Activated naive CD4-positive, alpha-beta T cell (primary cell): ENCODE measurements at places on chromosomes 5 and 9.

DNA sequence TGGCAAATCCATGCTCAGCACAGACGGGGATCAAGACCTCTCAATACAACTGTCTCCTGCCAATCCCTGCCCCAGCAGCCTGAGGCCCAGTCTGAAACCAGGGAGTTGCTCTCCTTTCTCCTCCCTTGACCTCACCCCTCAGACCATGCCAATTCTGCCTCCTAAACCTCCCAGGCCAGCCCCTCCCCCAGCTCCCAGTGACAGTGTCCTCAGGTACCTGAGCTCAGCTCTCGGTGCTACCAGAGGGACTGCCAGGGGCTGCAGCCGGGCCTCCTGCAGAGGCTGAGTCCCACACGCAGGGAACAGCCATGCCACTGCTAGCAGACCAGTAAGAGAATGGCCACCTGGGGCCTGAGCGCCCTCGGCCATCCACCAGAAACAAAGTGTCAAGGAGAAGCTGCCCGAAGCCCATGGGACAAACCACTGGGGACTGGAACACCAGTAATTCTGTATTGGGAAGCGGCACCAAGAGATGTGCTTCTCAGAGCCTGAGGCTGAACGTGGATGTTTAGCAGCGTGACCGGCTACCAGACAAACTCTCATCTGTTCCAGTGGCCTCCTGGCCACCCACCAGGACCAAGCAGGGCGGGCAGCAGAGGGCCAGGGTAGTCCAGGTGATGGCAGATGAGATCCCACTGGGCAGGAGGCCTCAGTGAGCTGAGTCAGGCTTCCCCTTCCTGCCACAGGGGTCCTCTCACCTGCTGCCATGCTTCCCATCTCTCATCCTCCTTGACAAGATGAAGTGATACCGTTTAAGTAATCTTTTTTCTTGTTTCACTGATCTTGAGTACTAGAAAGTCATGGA lies 557 bp upstream of the IL3 start:
- no peak for DNase-seq

GRCh38 chr5:137072361-137073115 lies 426.6 kb downstream of the SPOCK1 start:
- no peak for DNase-seq

DNA sequence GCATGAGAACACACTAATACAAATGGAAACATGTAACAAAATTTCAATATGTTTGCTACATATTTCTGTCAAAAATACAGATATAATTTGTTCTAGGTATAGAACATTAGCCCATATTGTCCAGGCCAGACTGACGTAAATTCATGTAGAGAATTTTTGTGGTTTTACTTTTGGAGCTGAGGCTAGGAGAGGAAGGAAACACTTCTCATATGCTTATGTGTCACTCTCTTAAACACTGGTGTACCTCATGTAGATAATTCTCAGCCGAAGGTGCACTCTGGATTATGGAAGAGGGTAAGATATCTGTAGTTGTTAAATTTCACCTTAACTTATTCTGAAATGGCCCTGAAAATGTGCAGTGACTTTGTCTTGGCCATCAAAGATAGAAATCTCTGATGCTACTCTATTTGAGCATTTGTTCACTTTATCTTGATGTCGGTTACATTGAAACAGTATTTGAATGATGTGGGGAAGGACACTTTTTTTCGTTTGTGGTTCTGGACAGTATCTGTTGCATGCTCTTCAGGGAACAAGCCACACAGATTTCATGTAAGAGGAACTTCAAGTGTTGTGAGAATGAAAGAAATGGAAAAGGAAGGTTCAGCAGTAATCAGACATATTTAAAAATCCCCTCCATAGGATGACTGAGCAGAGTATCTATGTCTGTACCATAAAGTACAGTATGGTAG lies 202.7 kb downstream of the SPATA31D1 start:
- DNase-seq: no peak

- no peak for DNase-seq
Measured at GRCh38 chr9:69421908-69422801, 97.1 kb downstream of the ENTREP1 start.

GRCh38 chr5:180390441-180391190 lies 37.5 kb upstream of the GFPT2 start:
- DNase-seq: no peak

DNA sequence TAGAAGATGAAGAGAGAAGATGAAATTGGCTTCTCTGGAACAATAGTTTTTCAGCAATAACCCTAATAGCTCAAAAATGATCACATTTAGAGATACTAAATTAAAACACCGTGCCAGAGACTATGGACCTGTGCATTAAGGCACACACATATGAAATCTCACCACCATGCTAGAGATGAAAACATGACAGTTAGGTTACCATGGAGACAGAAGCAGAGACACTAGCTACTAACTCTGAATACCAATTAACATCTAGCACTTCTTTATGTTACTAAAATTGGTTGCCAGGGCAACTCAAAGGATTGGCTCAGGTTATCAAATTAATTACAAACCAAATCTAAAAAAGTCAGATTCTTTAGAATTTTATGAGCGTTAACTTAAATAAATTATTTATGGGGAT lies 337.7 kb downstream of the PLK2 start:
- DNase-seq: no peak

DNA sequence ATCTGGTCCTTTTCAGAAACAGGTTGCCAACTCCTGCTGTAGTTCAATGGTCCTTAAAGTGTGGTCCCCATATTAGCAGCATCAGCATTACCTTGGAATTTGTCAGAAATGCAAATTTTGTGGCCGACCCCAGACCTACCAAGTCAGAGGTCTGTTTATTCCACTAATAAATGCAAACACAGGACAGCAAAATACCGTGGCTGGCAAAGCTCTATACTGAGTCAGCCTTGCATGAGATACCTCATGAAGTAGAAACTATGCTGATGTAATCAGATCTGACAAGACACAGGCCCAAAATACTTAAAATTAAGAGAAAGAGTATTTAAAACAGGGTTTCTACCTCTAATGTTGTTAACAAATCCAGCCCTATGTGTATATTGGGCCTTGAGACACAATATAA lies 3.0 kb downstream of the GOLM1 start:
- no peak for DNase-seq

- DNase-seq: no peak
Measured at GRCh38 chr5:82525626-82526025, 247.5 kb upstream of the RPS23 start.

DNA sequence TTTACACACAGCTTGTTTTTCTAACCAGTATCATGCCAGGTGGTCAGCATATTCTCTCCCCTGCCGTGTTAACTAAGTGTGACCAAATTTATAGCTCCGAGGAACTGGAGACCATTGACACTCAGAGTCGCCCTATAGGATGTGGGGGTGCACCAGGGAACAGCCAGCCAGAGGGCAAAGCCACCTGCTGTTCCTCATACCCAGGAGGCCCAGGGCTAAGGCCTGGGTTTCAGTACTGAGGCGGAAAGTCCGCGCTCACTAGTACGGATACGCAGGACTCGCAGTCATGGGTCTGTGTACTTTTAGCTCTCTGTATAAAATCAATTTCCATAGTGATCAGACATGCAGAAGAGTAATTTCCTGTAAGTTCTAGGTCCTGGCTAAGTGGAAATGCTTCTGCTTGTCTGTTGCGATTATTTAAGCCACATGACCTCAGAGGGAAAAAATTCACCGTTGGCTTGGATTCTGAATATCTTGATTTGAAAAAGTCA lies 247.0 kb downstream of the AOPEP start:
- DNase-seq: no peak

- no peak for DNase-seq
Measured at GRCh38 chr9:126646162-126646561, 32.4 kb downstream of the LMX1B start.
